ENCODE measurements at places on chromosomes 5 and 9.

GRCh38 chr9:130198501-130199179 lies 26.4 kb downstream of the NCS1 start:
- no peak for DNase-seq

DNA sequence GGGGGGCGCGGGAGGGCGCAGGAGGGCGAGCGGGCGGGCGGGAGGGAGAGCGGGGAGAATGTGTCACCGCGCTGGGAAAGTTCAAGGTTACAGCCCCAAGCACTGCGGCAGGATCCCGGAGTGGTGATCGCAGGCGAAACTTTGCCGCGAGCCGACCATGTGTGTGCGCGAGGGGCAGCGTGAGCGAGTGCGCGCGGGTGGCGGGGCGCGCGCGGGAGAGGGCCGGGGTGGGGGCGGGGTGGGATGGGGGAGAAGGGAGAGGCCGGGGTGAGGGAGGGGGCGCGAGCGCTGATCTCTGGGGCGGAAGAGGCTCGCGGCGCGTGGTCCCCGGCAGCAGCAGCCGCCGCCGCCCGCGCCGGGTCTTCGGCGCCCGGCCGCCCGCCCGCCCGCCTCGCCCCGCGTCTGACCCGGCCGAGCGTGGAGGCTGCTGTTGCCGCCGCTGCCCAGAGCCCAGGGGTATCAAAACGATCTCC lies at the start of gene NFIB:
NFIB (minus strand) TSS at position 191 of the 473 bp plus-strand sequence. CDS start 630 bp downstream, outside the sequence.
- no peak for DNase-seq

GRCh38 chr5:146751781-146752401 lies 126.7 kb downstream of the PPP2R2B start:
- no peak for DNase-seq

DNA sequence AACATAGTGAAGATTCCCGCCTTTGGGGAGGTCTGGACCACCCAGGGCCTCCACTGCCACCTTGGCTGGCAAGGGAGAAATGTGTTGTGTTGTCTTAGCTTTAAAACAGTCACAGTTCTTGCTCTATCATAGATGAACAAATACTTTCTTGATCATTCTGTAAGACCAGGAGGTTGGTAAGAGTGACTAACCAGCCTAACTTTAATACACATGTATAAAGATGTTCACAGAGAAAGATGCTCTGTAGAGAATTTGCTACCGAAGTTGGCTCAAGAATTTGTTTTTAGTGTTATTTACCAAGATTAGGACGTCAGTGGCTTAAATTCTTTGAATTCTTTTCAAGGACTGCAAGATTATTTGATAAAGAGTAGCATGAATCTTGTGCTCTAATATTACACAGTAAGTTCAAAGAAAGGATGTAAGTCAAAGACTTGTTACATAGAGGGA lies 28.4 kb downstream of the GLRX start:
- no peak for DNase-seq

GRCh38 chr5:68680366-68680765 lies 413.4 kb upstream of the SLC30A5 start:
- no peak for DNase-seq

DNA sequence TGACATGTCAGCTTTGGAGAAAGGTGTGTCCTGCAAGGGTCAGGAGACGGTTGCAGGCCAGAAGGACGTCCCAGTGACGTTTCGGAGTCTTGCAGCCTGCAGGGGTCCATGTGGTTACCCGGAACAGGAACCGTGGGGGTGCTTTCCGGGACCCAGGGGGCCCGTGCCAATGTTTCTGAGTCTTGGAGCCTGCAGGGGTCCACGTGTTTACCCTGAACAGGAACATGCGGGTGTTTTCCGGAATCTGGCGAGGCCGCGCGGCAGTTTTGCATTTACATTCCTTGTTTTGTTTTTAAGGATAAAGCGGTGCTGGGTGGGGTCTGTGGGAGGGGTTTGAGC lies 30.6 kb downstream of the NKD2 start:
- DNase-seq = no peak

GRCh38 chr9:127694890-127695720 lies 11.7 kb upstream of the CFAP157 start:
- no peak for DNase-seq

DNA sequence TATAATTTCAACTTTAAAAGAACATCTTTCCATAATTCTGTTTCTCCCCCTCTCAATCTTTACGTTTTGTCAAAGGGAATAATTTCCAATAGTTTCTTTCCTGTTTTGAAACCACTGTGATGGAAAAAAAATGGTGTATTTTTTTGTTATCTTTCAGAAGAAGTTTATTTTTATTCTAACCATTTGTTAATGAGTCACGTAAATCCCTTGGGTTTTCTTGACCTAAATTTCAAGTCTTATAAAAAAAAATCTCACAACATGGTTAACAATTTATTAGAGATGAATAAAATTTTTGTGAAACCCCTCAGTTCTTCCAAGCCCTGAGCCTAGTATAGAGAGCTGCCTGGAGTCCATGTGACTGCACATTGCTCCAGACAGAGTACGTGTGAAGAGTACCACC lies 106.1 kb upstream of the FBXL17 start:
- no peak for DNase-seq

DNA sequence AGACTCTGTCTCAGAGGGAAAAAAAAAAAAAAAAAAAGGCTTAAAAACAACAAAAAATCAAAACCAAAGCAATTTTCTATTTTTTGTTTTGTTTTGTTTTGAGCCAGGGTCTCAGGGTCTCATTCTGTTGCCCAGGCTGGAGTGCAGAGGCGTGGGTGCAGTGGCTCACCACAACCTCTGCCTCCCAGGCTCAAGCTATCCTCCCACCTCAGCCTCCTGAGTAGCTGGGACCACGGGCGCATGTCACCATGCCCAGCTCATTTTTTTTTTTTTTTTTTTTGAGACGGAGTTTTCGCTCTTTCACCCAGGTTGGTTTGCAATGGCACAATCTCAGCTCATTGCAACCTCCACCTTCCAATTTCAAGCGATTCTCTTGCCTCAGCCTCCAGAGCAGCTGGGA lies 5.7 kb downstream of the STK10 start:
- DNase-seq = no peak

GRCh38 chr5:64794053-64794770 lies 25.5 kb downstream of the CWC27 start:
- no peak for DNase-seq

DNA sequence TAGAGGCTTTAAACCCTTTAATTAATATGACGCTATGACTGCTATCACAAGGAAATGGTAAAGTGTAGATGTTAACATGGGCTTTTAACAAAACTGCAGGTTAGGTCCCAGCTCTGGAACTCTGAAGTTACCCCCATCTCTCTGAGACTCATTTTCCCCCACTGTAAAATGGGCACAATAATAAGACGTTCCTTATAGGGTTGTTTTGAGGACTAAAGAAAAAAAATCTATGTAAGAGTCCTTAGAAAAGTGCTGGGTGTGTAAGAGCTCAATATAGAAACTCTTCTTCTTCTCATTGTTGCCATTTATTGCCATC lies 45.8 kb upstream of the STK32A start:
- no peak for DNase-seq

DNA sequence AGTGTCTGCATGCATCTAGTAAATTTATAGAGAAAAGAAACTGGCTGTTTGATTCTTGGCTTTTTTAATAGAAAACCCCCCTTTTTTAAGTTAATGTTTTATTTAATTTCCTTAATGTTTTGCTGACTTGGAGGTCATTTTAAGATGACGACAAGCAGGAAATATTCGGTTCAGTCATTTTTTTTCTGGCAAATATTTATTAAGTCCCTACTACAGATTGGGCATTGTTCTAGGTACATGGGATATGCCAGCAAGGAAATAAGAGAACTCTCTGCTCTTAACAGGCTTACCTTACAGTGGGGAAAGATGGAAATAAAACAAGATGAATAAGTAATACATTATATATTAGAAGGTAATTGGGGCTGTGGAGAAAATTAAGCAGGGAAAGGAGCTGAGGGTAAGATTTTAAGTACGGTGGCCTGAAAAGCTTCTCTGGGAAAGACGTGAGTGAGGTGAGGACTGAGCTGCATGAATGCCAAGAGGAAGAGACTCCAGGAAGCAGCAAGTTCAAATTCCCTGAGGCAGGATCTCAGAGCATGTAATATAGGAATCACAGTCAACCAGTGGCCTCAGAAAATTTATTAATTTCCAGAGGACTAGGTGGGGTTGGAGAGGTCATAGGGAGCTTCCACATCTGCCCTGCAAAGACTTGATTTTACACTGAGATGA lies 316.0 kb upstream of the DAP start:
- DNase-seq = no peak

DNA sequence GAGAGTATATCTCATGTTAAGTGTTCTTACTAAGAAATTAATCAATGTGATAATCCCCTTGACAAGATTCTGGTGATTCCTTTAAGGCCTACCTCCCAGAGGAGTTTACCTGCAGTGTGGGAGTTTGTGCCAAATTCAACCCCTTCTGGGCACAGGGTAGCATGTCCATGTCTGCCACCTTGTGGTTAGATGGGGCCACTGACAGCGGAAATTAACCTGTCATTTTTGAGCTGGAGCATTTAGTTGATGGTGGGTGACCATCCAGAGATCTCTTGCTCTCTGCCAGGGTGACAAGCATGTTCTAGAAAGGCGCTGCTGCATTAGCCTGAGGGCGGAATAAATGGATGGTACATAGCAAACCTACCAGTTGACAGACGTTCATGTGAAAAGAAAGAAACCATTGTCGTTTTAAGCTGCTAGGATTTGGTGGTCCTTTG lies 132.2 kb downstream of the FBXO4 start:
- peak; percentile 10 for DNase-seq

GRCh38 chr9:116405321-116405720 lies 251.7 kb downstream of the PAPPA start:
- DNase-seq = no peak

GRCh38 chr5:118705959-118706667 lies 282.2 kb downstream of the DTWD2 start:
- no peak for DNase-seq

DNA sequence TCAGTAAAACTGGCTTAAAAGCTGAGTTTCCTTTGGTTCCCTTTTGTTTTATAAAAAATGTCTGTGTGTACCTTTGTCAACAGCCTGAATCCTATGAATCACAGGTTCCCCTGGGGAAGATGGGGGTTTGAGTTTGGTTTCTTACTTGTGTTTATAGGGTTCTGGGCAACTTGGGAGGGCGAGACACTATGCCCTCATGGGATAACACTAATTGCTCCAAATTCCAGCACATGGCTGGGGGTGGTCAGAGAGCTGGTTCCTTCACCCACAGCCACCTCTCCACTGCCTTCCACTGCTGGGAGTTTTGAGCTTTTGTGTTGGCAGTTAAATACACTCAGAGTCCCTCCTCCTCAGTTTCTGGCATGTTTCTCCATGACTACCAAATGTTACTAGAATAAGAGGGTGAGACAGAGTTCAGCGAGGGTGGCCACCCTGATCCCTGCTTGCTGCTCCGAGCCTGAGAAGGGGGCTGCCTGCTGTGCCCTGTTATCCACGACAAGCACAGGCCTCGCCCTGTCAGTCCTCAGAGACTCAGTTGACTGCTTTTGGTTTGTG lies 83.0 kb upstream of the EPB41L4B start:
- no peak for DNase-seq

GRCh38 chr9:70389188-70389587 lies 25.3 kb downstream of the KLF9 start:
- DNase-seq = no peak

DNA sequence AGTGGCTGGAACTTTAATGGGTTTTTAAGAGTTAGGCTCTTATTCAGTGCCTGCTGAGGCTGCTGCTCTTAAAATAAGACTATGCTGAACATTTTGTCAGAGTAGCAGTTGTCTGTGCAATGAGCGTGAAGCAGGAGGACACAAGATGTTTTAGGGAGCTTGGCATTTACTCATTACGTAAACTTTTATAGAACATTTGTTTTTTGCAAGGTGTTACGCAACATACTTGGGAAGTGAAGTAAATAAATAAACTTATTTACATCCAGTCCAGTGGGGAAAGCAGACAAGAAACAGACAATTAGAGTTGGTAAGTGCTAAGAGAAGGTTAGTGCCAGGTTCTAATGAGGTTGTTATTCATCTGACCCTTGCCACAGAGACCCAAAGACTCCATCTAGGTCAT lies 226.0 kb downstream of the HINT1 start:
- DNase-seq = no peak

GRCh38 chr9:137604345-137605086 lies 970 bp upstream of the ARRDC1 start:
- DNase-seq = no peak

DNA sequence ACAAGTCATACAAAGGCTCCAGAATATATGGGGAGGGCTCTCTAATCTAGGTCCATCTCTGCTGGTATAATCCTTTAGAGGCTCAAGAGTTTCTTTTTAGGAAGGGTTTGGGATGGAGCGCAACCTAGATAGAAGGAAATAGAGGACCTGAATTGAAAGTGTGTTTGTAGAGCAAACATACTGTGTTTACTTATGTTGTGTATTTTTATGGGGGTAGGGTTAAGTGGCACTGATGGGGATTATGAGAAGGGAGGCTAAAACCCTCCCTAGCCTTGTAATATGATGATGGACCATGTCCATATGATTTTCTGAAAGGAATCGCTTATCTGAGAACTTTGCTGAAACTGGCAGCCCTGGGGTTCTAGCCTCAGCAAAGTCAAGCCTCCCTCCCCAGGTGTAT lies 4.4 kb upstream of the ELL2 start:
- no peak for DNase-seq

GRCh38 chr5:105581988-105582690 lies 2019.5 kb upstream of the NUDT12 start:
- no peak for DNase-seq

- no peak for DNase-seq
Observed at GRCh38 chr5:95827892-95828246, 5.3 kb upstream of the GLRX start.

GRCh38 chr5:151413800-151414199 lies 33.6 kb upstream of the SLC36A1 start:
- DNase-seq = no peak

- no peak for DNase-seq
Observed at GRCh38 chr5:112200131-112200530, 218.9 kb downstream of the EPB41L4A start.

GRCh38 chr5:96481867-96482266 lies 48.8 kb upstream of the PCSK1 start:
- no peak for DNase-seq

GRCh38 chr9:34989946-34990635 lies 546 bp downstream of the DNAJB5 start:
- DNase-seq = no peak

DNA sequence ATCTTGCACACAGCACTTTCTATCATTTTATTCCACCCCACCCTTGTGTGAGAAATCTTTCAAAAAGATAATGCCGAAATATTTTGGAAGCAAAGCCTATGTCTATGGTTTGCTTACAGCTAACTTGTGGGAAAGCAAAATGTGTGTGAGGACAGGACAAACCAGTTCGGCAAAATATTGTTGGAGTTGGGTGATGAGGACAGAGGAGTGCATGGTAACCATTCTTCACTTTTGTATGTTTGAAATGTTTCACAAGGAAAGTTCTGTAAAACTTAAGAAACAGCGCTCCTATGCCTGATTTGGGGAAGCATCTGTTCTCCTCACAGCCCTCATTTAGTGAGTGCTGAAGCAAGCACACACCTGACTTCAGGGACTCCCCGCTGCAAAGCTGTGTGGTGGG lies 62.0 kb upstream of the RNF130 start:
- no peak for DNase-seq

DNA sequence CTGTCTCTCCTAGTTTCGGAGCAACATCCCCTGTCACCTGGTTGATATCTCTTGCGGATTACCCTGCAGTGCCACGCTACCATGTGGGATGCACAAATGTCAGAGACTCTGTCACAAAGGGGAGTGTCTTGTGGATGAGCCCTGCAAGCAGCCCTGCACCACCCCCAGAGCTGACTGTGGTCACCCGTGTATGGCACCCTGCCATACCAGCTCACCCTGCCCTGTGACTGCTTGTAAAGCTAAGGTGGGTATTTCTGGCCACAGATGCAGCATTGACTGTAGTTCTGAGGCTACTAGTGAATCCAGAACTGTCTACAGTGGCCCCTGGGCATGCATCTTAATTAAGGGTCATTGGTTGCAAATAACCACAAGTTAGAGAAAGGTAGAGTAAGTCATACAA lies 50.8 kb downstream of the AQP7 start:
- no peak for DNase-seq
